ENCODE measurements at places on chromosomes 2 and 18.

GRCh38 chr2:129884221-129884786 is 95.2 kb upstream of the RAB6C start:
- peak; percentile 25 for DNase-seq

- no peak for DNase-seq
Observed at GRCh38 chr2:167450364-167450763, 562.1 kb downstream of the XIRP2 start.

- no peak for DNase-seq
Observed at GRCh38 chr2:120802158-120802557, 66.5 kb downstream of the GLI2 start.

DNA sequence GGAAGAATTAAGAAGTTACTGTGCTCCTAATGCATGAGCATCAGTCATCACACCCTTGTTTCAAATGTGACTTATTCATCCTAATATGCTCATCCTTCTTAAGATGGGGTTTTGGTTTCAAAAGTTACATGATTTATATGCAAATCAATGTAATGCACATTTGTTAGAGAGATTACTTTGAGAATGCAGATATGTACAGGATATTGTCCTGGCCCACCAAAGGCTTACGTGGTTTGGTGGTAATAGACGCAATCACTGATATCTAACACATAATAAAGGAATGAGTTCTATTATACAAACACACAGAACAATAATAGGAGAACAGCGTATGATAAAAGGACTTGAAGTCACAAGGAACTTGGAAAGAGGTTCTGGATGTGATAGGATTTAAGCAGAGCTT is 11.1 kb upstream of the COL5A2 start:
- DNase-seq, result no peak

DNA sequence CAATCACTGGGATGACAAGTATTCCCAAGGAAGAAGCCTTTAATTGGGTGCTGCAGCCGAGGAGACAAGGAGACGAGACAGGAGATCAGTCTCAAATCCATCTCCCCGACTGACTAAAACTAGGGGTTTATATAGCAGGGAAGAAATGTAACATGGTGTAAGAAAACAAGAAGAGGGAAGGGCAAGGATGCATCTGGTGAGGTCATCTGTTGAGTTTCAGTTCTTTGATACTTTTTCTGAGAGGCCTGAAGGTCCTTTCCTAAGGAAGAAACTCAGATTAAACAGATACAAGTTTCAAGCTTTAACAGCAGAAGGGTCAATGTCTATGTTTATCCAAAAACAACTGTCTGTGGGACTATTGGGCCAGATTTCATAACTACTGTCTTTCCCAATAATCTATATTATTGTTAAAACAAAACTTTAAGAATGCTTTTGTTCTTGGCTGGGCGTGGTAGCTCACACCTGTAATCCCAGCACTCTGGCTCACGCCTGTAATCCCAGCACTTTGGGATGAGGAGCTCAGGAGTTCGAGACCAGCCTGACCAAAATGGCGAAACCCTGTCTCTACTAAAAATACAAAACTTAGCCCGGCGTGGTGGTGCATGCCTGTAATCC is 2.5 kb upstream of the PDCL3 start:
- DNase-seq, result no peak

DNA sequence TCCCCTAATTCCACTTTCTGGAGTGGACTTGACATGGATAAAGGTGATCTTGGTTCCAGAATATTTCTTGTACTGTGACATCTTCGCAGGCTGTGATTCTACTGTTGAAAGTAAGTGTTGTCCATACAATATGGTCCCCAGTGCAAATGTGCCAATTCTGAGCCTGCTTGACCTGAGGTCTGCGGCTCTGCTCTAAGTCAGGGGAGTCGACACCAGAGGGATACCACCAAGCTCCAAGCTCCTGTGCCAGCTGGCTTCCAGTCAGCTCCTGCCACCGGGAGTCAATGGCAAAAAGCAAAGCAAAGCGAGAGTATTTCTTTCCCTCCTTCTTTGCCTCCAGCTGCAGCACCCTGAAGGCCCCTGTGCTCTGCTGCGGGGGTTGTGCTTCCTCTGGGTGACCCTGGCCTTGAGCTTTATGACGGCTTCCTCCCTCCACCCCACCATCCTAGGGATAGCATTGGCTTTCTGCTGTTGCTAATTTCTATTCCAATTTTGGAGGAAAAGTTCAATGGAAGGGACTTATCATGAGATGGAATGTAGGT is 50.4 kb downstream of the SLC35F5 start:
- DNase-seq, result no peak

DNA sequence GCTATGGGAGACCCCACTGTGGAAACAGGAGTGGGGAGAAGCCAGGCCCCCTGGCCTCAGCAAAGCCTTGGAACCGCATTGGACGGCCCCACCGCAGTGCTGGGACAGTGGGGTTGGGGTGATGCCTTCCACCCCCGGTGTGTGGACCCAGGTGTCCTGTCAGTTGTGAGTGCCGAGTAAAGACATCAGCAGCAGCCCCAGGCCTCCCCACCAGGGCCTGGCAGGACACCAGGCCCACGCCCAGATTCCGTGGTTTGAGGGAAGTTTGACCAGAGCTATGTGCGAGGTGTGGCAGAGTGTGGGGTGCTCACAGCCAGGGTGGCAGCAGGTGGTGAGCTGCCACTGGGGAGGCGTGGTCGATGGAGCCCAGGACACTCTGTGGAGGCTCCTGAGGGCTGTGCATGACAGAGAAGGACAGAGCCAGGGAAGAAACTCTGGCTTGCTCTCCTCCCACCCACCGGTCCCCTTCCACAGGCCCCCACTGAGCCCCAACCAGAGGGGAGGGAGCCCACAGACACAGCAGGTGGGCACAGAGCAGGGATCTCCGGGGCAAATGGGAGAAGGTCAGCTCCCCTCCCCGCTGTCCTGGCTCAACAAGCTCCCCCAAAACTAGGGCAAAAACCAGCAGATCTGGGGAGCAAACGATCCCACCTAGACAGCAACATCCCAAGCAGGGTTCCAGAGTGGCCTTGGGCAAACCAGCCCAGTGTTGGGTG is 69.1 kb downstream of the TWIST2 start:
- no peak for DNase-seq

DNA sequence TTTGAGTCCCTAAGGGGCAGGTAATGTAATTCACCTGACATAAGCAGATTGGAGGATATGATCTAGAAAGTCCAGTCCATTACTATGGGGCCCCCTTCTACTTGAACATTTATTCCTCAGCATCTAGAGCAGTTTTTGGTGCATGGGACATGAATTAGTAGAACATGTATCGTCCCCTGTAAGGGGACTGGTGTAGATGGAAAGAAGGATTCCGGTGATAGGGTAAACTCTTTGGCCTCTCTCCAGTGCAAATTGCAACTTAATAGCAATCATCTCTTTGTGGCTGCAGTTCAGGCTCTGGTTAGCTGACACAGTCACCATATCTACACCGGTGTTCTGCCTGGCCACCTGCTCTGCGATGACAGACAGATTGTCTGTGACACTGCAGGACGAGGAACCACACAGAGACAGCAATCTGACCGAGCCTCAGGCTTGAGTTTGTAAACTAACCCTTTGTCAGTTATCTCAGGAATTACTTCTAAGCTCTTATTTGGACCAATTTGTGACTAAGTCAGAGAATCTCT is 6.4 kb upstream of the SLC8A1 start:
- DNase-seq, result no peak

- no peak for DNase-seq
Observed at GRCh38 chr2:160246356-160246755, 46.3 kb upstream of the ITGB6 start.

- no peak for DNase-seq
Observed at GRCh38 chr18:60895181-60895580, 438.0 kb upstream of the CDH20 start.

DNA sequence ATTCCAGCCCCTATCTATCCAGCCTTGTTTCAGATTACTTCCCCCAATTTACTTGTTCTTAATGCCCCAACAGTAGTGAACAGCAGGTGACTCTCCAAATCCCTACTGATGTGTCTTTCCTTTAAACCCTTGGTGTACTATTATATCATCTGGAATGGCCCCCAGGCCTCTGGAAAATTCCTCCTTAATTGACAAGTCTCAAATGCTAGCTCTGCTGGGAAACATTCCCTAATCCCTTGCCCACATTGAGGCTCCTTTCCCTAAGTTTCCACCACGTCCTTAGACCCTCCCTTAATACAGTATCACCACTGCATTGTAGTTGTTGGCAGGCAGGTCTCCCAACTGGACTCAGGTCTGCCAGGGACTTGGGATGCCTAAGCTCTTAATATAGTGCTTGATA is 41.0 kb downstream of the MYO3B start:
- no peak for DNase-seq

DNA sequence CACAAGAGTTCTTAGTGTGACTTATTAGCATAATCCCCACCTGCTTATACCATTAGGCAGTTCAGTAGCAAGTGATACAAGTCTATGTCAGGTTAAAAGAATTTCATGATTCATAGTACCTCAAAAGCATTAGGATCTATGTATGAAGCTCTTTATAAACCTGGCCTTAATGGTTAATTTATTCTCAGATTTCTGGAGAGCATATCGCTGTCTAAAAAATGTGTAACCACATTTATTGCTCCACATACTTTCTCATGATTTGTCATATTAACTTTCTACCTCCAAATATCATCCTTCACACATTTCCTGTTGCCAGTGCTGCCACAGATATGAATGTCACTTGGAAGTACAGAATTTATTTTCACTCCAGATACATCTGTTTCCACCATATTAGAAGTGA is 332.8 kb upstream of the MAP2 start:
- DNase-seq, result no peak

DNA sequence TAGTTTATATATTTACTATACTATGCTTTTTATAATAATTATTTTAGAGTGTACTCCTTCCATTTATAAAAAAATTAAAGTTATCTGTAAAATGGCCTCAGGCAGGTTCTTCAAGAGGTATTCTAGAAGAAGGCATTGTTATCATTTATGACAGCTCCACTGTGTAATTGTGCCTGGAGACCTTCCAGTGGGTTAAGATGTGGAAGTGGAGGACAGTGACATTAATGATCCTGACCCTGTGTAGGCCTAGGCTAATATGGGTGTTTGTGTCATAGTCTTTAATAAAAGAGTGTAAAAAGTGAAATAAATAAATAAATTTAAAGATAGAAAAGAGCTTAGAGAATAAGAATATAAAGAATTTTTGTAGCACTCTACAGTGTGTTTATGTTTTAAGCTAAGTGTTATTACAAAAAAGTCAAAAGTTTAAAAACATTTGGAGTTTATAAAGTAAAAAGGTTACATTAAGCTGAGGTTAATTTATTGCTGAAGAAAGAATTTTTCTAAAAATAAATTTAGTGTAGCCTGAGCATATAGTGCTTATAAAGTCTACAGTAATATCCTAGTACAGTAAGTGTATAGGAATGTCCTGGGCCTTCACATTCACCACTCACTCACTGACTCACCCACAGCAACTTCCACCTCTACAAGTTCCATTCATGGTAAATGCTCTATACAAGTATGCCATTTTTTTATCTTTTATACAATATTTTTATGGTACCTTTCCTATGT is 190.0 kb upstream of the SESTD1 start:
- DNase-seq, result no peak

DNA sequence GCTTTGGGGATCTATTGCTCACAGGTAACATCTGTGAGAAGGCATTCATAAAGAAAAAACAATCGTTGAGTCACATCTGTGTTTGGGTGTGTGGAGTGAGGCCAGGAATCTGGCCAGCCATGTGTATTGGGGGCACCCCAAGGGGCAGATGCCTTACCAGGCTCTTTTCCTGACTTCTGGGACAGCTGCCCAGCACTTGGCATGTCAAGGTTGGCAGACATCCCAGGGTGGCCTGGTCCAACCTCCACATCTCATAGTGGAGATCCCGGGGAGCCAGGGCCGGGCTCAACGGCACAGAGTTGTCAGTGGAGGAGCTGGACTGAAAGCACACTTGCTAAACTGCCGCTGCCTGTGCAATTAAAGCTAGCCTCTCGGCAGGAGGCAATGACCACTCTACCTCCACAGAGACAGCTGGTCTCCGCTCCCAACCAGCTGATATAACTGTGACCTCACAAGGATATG is 75.3 kb upstream of the MGAT4A start:
- no peak for DNase-seq

GRCh38 chr2:205892251-205892655 is 193.7 kb downstream of the INO80D start:
- DNase-seq, result no peak

GRCh38 chr2:168852481-168852880 is 37.7 kb downstream of the SPC25 start:
- DNase-seq, result no peak

DNA sequence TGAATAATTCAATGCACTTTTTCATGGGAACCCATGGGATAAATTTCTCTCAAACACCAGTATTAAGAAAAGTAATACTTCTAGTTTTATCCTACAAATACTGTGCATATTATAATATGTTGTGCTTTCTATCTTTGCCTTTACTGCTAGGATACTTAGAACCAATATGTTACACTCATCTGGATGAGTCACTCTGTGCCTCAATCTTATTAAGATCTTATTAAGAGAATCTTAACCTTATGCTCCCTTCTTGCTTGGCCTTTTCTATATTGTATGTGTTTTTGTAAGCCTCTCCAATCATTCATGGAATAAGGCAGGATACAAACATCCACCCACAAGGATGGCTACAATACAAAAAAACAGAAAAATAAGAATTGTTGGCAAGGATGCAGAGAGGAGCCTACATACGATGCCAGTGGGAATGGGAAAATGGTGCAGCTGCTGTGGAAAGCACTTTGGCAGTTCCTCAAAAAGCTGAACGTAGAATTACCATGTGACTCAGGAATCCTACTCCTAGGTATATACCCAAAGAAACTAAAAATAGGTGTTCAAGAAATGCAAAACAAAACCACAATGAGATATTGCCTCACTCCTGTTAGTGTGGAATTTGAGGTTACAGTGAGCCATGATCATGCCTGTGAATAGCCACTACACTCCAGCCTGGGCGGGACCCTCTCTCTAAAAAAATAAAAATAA is 10.7 kb upstream of the TWSG1 start:
- no peak for DNase-seq

DNA sequence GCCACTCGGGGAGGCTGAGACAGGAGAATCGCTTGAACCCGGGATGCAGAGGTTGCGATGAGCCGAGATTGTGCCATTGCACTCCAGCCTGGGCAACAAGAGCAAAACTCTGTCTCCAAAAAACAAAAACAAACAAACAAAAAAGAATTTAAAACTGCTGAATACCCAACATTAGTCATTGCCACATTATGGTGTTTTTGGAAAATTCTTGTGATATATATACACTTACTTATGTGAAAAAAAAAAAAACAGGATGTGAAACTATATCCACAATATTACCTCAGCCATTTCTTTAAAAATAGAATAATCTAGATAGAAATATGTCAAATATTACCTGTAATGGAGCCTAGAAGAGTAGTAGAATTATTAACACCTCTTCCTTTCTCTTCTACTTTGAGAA is 288.3 kb upstream of the FN1 start:
- DNase-seq, result no peak

- no peak for DNase-seq
Observed at GRCh38 chr2:46870051-46870839, 45.4 kb downstream of the MCFD2 start.
